ENCODE measurements at places on chromosomes 3 and 15. TPM values are rescaled to one million over a fixed set of nuclear protein-coding genes. Genes with fewer than 3 reads are reported as not detected.

DNA sequence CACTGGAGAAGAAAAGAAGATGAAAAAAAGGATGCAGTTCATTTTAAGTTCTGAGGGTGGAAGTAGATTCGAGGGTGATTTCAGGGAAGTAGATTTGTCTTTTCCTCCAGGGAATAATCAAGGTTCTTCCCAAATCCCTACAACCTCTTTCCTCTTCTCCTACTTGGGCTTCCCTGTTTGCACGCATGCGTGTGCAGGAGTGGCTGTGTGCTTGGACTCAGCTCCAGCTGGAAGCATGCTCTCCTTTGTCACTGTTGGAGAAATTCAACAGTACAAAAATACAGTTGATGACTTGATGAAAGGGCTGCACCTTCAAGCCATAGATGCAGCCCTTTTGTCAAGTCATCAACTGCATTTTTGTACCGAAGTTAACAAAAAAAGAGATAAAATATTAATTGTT is 3.8 kb downstream of the OR5K2 start:
- peaks cover 11% of the 10 kb centered on the region for H3K4me1 ChIP-seq
- no peak overlapping the region for H3K27ac ChIP-seq
- no peaks in the 10 kb centered on the region for H3K27me3 ChIP-seq
- H3K36me3 ChIP-seq, result peaks cover 3% of the 10 kb centered on the region
- DNase-seq, result no peak

DNA sequence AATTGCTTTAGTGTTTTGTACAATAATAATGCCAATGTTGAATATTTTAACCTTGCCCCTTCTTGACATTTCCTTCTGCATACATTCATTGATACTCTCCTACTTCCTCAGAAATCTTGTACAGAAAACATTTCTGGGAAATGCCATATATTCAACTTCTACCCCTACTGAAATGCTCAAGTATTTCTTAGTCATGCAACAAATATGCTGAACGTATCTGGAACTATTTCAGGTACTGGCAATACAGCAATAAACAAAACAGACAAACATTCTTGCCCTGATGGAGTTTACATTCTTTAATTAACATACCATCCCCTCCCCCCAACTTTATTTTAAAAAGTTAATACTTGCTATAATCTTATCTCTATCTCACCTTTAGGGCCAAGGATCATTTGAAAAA is 147.2 kb downstream of the STAG1 start:
- no peak for DNase-seq
- no peak overlapping the region for H3K4me3 ChIP-seq
- H3K4me1 ChIP-seq, result peaks cover 9% of the 10 kb centered on the region
- H3K36me3 ChIP-seq, result peaks cover 19% of the 10 kb centered on the region

DNA sequence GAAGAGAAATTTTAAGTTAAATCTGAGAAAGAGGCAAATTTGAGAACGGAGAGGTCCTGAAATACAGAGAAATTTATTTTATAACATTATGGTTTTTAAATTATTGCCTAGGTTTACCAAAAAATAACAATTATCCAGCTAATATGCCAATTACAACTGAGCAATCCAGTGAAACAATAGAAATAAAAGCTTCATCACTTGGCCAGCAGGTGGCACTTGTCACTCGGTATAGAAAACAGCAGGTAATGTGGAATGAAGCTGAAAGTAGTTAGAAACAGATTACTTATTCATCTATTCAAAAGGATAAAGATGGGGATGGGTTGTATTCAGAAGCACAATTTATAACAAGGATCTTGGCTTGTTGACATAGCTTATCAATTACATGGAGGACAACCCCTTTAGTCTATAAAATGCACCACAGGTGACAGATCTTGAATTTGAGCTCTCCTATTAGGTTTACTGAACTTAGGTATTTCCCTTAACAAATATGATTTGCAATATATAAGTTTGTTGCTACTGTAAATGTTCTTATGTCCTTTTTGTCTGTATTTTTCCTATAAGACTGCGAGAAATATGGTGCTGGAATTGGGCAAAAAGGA is 70.1 kb upstream of the GUCA1C start:
- no peaks in the 10 kb centered on the region for H3K36me3 ChIP-seq
- H3K4me1 ChIP-seq, result no peaks in the 10 kb centered on the region
- no peak overlapping the region for H3K27ac ChIP-seq
- peak; percentile 44 for DNase-seq
- H3K27me3 ChIP-seq, result peaks cover 7% of the 10 kb centered on the region
- no peak overlapping the region for H3K4me3 ChIP-seq

GRCh38 chr3:29936054-29936453 is 655.2 kb downstream of the RBMS3 start:
- H3K4me3 ChIP-seq, result no peak overlapping the region
- H3K27me3 ChIP-seq, result peaks cover 14% of the 10 kb centered on the region
- peak; percentile 12 for DNase-seq
- H3K4me1 ChIP-seq, result peaks cover 3% of the 10 kb centered on the region

DNA sequence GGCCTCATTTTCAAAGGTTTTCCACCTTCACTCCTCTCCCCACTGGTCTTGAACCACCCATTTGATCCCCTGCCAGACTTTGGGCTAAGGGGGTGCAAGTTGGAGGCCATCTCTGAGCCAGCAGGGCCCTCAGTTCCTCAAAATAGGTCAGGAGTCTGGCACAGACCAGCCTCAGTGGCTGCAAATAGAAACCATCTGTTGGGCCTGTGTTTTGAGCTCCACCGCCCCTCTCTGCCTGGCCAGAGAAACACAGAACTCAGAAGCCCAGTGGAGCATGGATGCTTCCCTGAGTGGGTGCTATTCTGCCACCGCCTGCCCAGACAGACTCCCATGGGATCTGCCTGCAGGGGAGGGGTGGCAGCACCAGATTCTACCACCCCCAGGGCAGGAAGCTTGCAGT is 56.3 kb downstream of the CORO2B start:
- no peak for DNase-seq
- H3K27ac ChIP-seq, result no peak overlapping the region
- no peaks in the 10 kb centered on the region for H3K36me3 ChIP-seq
- H3K4me3 ChIP-seq, result no peak overlapping the region
- no peaks in the 10 kb centered on the region for H3K27me3 ChIP-seq

DNA sequence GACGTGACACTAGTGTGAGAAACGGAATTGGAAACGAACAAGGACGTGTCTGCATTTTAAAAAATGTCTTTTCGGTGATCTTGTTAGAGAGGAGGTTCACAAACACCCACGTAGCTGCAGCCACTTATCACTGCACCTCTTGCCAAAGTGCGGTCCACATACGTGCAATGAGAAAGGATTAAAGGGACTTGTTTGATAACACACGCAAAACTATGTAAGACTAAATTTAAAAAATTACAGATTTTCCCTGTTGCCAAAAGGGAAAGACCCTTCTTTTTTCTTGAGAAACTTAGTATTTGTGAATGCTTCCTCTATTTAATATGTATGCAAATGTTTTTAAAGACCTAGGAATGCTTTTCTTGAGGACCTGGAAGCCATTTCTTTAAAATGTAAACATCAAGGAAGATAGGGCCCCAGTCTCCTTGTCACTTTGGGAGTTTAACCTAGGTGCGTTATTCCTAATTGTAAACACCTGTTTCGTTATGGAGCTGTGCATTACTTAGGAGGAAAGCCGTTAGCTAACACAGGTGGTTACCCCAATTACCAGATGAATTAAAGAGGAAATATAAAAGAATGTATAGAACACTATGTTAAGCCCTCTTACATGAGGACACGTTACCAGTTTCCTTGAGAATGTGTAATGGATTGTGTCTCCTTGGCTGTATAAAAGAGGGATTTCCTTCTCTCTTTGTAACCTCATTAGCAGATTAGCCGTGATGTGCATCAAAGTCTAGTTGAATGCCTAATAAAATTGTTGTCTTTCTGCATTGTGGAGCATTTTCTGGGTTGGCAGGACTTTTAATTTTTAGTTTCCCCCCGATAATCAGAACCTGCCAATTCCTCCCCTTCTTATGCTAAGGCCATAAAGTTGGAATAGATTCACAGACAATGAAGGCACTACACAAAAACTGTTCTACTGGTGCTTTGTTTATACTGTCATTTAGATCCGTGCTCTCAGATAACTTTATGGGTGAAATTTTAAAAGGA is 1.0 kb downstream of the LEKR1 start:
- H3K4me1 ChIP-seq, result peaks cover 21% of the 10 kb centered on the region
- DNase-seq, result no peak
- no peaks in the 10 kb centered on the region for H3K27me3 ChIP-seq
- peak overlapping the region; percentile 91 for H3K4me3 ChIP-seq
- H3K27ac ChIP-seq, result peak overlapping the region; percentile 97
- H3K36me3 ChIP-seq, result no peaks in the 10 kb centered on the region

- peaks cover 5% of the 10 kb centered on the region for H3K36me3 ChIP-seq
- no peaks in the 10 kb centered on the region for H3K27me3 ChIP-seq
- no peak overlapping the region for H3K27ac ChIP-seq
- no peaks in the 10 kb centered on the region for H3K4me1 ChIP-seq
- DNase-seq, result no peak
These were observed 18.2 kb upstream of the SKOR1 start for GRCh38 chr15:67807141-67807540.

- no peaks in the 10 kb centered on the region for H3K36me3 ChIP-seq
- no peaks in the 10 kb centered on the region for H3K27me3 ChIP-seq
- no peak overlapping the region for H3K4me3 ChIP-seq
- no peak for DNase-seq
These were observed 59.7 kb downstream of the LMCD1 start for GRCh38 chr3:8561370-8561769.

GRCh38 chr3:169545606-169546005 is 117.9 kb downstream of the MECOM start:
- DNase-seq, result no peak
- no peak overlapping the region for H3K27ac ChIP-seq
- H3K27me3 ChIP-seq, result peaks cover 11% of the 10 kb centered on the region
- no peaks in the 10 kb centered on the region for H3K4me1 ChIP-seq
- no peak overlapping the region for H3K4me3 ChIP-seq

The ANKRD34C gene
- not detected for total RNA-seq

The NIT2 gene
- 65.7 TPM for total RNA-seq

The TMEM43 gene
- total RNA-seq, result 31.0 TPM

The SPATA12 gene
- total RNA-seq, result not detected

Data from activated CD4-positive, alpha-beta memory T cell treated with anti-CD3 and anti-CD28 coated beads for 36 hours (primary cell).